ENCODE measurements at places on chromosomes 5 and 9.

- DNase-seq = no peak
Observed at GRCh38 chr5:150353032-150353675, 4.3 kb upstream of the TCOF1 start.

DNA sequence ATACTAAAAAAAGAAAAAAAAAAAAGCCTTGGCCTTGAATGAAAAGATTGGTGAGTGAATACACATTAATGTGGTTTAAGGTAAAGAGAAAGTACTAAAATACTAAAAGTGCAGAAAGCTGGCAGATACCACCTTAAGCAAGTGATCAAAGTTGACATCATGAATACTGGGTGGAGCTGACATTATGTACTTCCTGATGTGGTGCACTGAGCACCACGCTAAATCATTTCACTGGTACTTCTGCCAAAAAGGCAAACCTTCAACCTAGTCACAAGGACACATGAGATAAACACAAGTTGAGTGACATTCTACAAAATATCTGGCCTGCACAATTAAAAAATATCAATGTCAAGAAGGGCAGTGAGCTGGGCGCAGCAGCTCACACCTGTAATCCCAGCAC is 33.8 kb upstream of the PANK3 start:
- no peak for DNase-seq

DNA sequence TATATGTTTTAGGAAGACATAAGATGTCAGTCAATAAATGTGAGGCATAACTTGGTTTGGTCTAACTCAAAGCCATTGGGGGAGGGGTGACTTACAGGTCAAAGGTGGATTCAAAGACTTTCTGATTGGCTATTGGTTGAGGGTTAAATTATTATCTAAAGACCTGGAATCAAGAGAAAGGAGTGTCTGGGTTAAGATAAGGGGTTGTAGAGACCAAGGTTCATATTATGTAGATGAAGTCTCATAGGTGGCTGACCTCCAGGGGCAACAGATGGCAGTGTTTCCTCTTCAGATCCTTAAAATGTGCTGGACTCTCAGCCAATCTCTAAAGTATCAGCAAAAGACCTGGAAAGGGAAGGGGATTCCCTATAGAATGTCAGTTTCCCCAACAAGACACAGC is 51.3 kb upstream of the MINAR2 start:
- no peak for DNase-seq

DNA sequence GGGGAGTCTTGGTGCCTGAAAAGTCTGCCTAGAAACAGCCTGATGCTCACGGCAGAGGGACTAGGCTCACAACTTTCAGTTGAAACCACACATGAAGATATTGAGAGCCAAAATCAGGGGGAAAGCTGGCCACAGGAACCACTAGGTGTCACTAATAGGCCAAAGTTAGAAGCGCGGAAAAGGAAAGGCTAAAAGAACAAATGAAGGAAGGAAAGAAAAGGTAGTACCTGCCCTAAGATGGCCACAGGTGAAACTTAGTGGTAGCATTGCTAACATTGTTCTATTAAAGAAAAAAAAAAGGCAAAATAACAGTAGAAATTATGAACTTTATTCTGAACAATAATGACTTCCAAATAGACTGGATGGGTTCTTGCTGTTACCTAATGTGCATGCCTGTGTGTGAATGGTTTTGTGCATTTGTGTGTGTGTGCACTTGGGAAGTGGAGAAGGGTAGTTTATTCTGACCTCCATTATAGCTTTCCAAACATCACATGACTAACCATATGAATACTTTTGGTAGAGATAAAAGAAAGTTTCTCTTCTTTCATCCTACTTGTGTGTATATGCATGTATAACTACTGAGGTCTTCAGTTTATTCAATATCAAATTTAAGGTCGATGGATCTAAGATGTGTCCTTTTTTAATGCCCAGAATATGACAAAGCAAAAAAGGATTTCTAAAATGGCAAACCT is 2.1 kb upstream of the RFESD start:
- no peak for DNase-seq

GRCh38 chr5:115452536-115453235 is 91.9 kb downstream of the FEM1C start:
- no peak for DNase-seq

GRCh38 chr5:69467442-69468225 is 25.0 kb upstream of the OCLN start:
- no peak for DNase-seq

GRCh38 chr5:169650701-169651331 is 13.7 kb downstream of the DOCK2 start:
- DNase-seq = no peak

- DNase-seq = no peak
Observed at GRCh38 chr5:124816381-124816780, 69.9 kb upstream of the ZNF608 start.

GRCh38 chr9:127506117-127506813 is 55.0 kb downstream of the LRSAM1 start:
- no peak for DNase-seq

DNA sequence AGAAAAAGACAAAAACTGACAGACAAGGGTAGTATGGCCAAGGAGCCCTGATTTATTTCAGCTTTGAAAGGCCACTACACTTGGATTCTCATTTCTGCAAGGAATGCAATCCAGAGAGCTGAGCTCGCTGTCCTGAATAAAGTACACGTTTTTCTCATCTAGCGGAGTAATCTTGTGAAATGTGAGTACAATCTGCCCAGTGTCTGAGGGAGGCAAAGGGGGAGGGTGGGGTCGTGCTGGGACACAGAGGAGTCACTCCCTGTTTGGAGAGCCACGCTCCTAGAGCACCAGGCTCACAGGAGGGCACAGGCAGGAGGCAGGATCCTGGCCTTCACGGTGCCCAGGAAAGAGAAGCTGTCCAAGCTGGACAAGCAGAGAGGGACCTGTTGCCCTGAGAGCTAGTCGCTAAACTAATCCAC is 51.0 kb upstream of the IFNK start:
- peak; percentile 42 for DNase-seq

GRCh38 chr5:73789851-73790281 is 163.9 kb downstream of the ARHGEF28 start:
- no peak for DNase-seq

DNA sequence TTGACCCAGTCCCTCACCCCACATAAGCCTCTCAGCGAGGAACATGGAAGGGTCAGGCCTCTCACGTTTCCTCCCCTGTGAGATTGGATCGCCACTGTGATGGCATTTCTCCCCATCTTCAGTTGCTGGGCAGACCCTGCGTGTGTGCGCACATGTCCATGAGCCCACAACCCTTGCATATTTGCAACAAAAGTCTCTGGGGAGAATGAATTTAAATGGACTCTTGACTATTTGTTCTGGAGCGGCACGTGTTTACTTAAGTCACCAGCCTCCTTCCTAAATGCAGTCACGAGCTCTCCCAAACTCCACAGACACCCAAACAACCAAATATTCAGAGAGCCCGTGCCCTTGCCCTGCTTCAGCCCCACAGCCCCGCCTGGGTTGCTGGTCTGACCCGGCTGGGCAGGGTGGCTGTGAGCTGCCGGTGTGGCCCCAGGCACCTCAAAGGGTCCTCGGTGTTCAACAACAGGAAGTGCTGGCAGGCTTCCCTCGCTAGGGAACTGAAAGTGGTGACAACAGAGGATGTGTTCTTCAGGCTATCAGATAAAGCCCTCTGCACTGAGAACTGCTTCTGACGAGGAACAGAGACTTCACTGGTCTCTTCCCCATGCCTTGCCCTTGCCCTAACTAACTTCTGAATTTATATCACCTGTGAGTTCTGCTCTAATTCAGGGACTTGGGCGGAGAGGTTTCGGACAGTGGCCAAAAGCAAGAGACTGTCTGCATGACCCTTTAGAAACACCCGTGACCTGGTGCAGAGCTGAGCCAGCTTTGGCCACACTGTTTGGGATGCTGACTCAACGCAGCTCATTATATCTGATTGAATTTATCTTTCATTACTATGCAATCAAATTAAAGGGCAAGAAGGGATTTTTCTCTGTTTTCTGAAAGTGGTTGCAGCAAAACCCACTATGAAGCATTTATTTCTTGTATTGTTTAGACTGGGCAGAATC is 19.2 kb upstream of the CD180 start:
- peak; percentile 92 for DNase-seq

- no peak for DNase-seq
Observed at GRCh38 chr9:22657713-22658112, 211.1 kb downstream of the DMRTA1 start.

- no peak for DNase-seq
Observed at GRCh38 chr5:108720391-108720790, 27.3 kb upstream of the FER start.

GRCh38 chr5:120456006-120456405 is 8.1 kb upstream of the PRR16 start:
- no peak for DNase-seq

GRCh38 chr5:72141440-72142355 is 34.4 kb downstream of the MAP1B start:
- DNase-seq = no peak

DNA sequence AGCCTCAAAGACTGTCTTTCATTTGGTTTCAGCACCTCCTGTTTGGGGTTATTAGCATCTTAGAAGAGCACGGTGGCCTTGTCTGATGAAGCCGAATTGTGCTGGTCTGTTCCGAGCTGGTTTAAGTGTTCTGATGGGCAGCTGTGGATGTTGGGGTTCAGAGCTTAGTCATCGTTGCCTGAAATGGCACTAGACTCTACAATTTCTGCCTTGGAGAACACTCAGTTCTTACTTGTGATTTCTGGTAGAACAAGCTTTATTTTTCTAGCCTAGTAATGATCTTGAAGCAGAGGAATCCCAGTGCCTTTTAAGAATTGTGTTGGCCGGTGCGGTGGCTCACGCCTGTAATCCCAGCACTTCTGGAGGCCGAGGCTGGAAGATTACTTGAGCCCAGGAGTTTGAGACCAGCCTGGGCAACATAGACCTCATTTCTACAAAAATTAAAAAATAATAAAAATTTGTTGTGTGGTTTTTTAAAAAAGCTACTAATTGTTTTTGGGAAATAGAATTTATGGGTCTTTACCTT is 7.8 kb downstream of the FBXW5 start:
- no peak for DNase-seq

- no peak for DNase-seq
Observed at GRCh38 chr5:11617080-11617479, 287.2 kb downstream of the CTNND2 start.

GRCh38 chr5:37370864-37371726 is at the start of gene NUP155:
Gene NUP155, minus strand, starts transcription at chr5:37371106. Its CDS starts 129 bp downstream, at chr5:37370977.
- peak; percentile 89 for DNase-seq

DNA sequence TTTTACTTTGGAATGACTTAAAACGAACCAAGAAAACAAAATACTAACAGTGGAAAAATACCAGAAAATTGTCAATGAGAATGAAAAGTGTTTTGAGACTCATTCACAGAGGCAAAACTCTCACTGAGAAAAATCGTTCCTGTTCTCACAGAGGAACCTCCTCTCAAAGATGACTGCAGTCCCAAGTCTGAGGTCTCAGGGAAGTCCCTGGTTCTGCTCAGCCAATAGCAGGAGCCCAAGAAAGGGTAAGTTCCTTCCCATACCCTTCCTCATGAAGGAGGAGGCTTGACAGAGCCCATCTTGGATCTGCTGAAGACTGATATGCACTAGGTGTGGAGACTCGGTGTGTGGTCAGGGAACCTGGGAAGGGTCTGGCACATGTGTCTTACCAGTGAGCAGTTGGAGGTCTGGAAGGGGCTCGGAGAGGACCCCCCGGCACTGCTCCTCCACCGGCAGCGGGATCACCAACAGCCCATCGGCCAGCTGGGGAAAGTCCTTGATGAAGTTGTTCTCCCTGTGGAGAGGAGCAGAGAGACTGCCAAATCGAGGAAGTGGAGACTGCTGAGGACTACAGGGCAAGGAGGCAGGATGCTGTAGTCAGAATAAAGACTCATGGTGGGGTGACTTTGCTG is 46.0 kb downstream of the TRIM32 start:
- DNase-seq = no peak

DNA sequence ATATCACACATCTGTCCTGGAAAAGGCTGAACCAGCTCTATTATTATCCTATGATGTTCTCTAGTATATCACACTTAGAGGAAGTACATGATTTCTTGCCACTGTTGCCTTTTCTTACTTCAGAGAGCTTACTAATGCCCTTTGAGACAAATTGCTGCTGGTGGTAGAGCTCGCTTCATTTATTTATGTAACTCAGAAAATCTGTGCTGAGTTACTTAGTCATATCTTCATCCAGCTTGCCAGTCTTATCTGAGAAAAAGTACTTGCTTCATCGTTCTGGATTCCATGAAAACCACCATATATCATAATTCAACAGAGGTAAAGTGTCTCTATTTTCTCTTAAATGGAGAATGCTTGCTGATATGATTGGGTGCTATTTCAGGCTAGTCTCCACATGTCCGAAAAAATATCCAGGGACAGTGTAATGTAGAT is 26.6 kb downstream of the PTPDC1 start:
- no peak for DNase-seq

DNA sequence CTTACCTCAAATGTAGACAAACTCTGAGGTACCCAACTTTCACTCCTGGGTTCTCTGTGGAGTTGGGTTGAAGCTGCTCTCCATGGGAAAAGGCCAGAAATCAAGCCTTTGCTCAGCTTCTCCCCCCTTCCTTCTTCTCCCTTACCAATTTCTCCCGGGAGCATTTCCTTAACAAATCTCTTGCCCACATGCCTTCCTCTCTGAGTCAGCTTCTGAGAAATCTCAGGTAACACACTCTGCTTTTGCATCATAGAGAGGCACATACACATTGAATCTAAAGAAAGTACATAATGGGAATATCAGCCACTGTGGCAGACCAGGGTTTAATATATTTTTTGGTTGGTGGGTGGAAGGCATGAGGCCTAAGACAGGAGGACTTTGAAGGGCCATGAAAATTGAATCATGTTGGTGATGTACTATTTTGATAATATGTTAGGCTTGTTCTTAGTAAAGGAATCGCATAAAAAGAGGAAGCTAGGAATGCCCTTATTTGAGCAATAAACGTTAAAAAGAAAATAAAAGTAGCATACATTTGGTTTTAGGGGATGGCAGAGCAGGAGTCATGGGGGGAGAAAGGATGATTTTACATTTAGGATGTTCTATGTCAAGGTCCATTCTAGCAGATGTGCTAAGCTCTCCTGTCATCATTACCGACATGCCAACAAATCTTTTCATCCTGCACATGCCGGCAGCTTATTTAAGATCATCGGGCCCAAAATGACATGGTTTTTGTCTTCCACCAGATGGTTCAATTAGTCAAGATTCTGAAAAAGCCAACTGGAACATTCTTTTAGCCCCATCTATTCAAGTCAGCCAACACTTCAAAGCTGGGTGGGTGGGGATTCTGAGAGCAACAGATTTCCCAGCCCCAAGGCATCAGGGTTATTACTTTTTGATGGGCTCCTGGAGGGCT is 199.5 kb upstream of the CLINT1 start:
- no peak for DNase-seq

- no peak for DNase-seq
Observed at GRCh38 chr9:36877239-36877638, 156.8 kb downstream of the PAX5 start.

DNA sequence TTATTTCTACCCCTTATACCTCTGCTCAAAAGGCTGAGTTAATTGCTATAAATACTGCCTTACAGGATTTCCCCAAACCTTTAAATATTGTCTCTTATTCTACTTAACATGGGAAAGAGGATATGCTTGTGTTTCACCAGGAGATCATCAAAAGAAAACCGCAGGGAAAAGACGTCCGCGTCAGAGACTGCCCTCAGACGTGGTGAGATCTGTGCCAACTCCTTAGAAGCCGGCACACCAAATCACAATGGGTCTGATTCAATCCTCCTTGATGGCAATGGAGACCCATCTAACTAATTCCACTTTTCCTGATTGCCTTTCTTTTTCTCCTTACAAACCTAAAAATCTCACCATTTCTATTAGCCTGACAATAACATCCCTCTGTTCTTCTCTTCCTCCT is 55.0 kb downstream of the SH3PXD2B start:
- no peak for DNase-seq
